Activated T-cell treated with anti-CD3 and anti-CD28 coated beads, Interleukin-2, amount 50 U/mL, for 1 hour (primary cell): ENCODE measurements at places on chromosomes 4 and X.

DNA sequence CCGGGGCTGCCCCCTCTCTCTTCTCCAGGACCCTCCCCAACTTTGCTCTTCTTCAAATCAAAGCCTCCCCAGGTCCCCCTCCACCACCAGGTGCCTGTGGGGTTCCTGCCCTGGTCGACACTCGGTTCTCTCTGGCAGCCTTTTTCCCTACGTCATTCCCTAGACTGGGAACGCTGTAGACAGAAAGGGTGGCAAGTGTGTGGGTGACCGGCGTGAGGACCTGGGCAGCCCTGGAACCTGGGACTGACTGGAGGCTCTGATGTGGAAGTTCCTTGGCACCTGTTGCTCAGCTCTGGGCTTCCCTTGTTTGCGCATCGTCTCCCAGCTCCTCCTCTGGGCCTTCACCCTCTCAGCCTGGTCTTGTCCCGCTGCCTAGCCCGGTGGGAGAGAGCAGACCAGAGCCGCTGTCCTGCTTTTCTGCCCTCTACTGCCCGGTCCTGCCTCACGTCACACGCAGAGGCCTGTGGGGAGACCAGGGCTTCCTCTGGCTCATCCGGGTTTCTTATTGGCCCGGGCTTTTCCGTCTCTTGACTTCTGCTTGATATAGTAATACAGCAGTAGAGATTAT lies 1.3 kb downstream of the TACC3 start:
- peak; percentile 17 for DNase-seq

DNA sequence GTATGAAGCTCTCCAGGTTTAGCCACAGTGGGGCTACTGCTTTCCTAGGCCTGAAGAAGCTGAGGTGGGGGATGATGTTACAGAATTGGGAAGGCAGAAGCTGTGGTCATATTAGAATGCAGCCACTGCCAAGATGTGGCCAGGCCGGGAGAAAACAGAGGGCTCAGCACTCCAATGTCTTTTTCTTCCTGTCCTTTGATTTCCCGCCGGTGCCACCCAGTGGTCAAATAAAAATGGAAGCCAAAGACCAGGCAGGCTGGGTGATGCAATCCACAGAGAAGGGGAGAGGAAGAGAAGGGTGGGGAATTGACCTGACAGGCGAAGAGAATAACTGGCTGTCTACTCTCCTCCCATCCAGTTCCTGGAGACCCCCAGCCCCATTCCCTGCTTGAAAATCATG lies 94.9 kb upstream of the SHISA3 start:
- DNase-seq: no peak

GRCh38 chr4:7607156-7607910 lies 172.6 kb upstream of the PSAPL1 start:
- DNase-seq: no peak

- DNase-seq: no peak
Measured at GRCh38 chr4:83686166-83686565, 150.3 kb downstream of the GPAT3 start.

GRCh38 chrX:14673764-14674163 lies 144.4 kb downstream of the GLRA2 start:
- no peak for DNase-seq

GRCh38 chrX:35101901-35102300 lies 159.3 kb downstream of the FAM47B start:
- no peak for DNase-seq

DNA sequence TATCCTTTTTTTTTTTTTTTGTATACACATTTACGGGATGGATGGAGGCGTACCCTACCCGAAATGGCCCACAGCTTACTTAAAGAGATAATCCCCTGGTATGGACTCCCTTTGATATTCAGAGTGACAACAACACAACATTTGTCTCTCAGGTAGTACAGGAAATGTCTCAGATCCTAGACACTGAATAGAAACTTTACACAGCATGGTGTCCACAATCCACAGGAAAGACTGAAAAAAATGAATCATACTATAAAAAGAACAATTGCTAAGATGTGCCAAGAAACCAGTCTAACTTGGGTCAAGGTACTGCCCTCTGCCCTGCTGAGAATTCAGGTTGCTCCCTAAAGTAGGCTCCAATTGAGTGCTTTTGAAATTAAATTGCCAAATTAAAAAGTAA lies 100.8 kb upstream of the LANCL3 start:
- no peak for DNase-seq

- no peak for DNase-seq
Measured at GRCh38 chrX:142036116-142036515, 132.4 kb downstream of the MAGEC1 start.

GRCh38 chrX:153829549-153829798 lies 870 bp downstream of the PDZD4 start:
- DNase-seq: no peak

DNA sequence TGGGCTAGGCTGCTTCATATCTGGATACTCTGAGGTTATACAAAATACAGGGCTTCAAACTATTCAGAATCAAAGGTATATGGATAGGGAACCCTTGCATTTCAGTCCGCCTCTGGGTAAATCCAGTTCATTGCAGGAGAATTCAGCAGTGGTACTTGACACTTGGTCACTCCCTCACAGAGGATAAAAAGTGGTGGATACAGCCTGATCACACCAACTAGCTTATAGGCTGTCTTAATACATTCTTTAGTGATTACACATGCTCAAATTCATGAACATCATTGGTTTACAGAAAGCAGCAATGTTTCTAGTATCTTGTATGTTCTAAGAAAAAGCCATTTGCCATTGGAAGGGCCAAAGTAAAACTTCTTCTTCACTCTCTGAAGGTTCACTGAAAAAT lies 104.8 kb upstream of the PDE5A start:
- DNase-seq: no peak

- no peak for DNase-seq
Measured at GRCh38 chr4:114287079-114287696, 307.7 kb upstream of the ARSJ start.

DNA sequence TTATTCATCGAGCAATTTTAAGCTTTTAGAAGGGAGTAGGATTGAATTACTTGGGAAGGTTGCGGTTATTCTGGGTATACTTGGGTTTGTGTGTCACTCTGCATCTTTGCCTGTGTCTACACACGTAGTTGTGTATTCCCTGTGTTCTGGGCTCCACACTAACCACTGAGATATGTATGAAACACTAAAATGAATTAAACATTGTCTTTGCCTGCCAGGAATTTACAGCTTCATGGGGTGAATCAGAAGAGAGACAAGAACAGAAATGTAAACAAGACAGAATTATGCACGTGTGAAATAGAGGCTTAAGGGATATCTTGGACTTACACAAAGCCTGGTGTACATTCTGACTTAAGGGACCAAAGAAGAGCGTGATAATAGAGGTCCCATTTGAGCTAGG lies 228.5 kb downstream of the AFF2 start:
- DNase-seq: no peak

- no peak for DNase-seq
Measured at GRCh38 chrX:68508799-68509198, 9.9 kb downstream of the YIPF6 start.

DNA sequence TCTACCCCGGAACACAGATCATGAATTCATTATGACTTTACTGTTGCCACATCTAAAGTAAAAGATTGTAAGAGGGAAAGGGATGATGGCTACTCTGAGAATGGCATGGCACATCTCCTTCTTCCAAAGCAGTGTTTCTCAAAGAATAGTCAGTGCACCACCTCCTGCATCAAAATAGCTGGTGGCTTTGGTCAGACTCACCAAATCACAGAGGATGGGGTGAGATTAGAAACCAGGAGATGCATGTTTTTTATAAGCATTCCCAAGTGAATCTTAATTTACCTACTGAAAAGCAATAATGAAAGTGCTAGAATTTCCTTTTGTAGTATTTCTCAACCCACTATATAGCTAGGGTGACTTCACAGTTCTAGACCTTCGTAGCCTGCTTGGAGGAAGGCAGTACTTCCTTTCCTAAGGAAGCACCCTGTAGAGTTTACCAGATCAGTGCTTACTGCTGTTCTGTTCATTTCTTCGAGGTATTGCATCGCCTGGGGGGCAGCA lies 340.8 kb upstream of the KLF3 start:
- DNase-seq: no peak

DNA sequence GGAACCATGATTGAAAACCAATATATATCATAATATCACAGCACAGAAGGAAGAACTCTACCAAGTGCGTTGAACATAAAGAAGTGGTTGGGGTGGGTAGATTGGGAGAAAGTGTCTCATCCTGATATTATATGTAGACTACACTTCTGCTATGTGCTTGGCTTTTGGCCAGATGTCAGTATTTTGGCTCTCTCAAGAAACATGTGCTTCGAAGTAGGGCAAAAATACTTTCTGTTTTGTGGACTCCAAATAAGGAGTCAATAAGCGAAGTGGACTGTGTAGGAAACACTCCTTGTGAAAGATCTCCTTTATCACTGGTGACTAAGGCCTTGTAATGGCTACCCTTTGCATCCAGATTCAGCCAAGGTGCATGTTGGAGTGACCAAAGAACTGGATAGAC lies 7.8 kb upstream of the HPSE start:
- DNase-seq: no peak

GRCh38 chr4:33262824-33263223 lies 2542.7 kb downstream of the PCDH7 start:
- no peak for DNase-seq

- no peak for DNase-seq
Measured at GRCh38 chr4:138724530-138724929, 291.1 kb upstream of the NOCT start.

DNA sequence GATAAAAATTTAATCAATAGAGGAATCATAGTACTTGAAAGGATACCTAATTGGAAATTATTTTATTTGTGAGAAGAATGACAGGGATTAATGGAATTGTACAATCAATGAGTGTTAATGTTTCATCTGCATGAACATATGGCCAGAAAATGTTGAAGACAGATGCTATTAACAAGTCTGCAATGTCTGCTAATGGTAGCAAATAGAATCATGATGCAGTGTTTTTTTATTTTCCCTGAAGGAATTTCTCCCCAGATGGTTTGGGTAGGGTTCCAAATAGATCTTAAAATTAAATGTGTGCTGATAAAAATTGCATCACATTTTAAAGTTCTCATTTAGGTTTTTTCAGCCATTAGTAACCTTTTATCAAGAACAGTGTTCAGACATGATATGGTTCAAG lies 291.3 kb upstream of the TRAM1L1 start:
- DNase-seq: no peak

- no peak for DNase-seq
Measured at GRCh38 chr4:141240259-141240658, 19.6 kb downstream of the ZNF330 start.

DNA sequence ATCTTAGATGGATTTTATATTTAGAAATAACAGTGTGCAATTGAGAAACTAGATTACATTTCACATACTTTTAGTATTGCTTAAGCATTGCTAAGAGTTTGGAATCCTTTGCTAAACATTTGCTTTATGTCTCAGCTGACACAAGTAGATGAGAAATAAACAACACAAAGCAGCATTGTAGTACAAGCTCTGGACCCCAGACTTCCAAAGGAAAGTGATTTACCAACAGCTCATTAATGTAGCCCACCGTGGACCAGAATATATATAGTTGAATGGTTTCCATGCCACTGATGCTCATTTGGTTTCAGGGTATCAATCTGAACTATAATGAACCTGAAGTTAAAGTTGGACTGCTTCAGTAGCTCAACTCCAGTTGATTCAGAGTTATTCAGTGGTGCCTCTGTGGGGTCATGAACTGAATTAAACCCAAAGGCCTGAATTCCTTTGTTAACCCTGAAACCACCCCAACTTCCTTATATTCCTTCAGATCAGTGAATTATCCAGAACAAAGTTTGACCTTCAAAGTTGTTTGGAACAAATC lies 132.1 kb upstream of the NEIL3 start:
- DNase-seq: no peak

- DNase-seq: no peak
Measured at GRCh38 chrX:19661961-19662360, 146.7 kb upstream of the MAP3K15 start.

- DNase-seq: no peak
Measured at GRCh38 chr4:101833480-101833879, 43.0 kb downstream of the BANK1 start.

- DNase-seq: no peak
Measured at GRCh38 chr4:124065422-124065821, 647.1 kb downstream of the ANKRD50 start.

DNA sequence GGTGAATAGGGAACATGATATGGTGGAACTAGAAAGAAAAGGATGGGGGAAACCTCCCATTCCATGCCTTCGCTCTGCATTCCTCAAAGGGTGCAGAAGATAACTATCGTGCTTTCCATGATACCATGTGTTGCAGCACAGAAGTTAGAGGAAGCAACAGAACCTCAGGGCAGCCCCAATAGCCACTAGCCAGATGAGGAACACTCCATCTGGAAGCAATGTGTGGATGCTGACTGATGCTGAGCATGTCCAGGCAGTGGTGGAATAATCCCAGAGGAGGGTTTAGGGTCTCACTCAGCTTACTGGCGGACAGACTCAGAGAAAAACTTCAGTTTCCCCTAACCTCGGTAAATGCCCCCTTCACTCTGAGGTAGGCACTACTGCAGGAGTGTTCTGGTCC lies 7.5 kb downstream of the SMIM10 start:
- no peak for DNase-seq

DNA sequence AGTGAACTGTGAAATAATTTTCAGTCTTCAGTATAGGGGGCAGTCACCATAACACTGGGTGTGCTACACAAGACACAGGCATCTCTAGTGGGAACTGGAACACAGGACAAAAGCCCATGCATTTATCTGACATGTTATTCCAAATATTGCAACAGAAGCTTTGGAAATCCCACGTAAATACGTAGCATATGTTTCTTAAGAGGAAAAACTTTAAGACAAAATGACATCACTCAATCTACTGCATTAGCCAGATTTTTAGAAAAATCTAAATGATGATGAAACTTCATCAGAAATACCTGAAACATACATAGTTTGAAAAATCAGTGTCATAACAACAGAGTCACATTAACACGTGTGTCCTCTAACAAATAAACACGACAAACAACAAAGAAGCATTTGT lies 14.5 kb downstream of the SHISA3 start:
- no peak for DNase-seq

DNA sequence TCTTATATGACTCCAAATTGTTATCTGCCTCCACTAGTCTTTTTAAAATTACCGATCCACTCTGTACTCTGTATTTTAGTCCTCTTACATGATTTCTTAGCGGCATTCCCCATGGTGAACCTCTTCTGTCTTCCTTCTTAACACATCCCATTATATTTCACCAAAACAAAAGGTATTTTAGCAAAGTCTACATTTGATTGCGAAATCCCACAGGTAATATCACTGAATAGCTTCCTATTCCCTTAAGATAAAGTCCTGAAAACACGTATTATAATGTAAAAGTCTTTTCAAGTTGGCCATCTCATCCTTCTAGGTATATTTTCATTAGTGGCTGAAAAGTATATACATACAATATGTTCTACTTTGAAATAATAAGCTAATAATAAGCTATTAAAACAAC lies 2016.0 kb upstream of the IGFBP7 start:
- no peak for DNase-seq
